ENCODE measurements at places on chromosomes 13 and 19. TPM values are rescaled to one million over a fixed set of nuclear protein-coding genes. Genes with fewer than 3 reads are reported as not detected.

Gene CLEC17A
- 0.12 TPM for total RNA-seq

Gene PCSK4
- total RNA-seq = 5.8 TPM

GRCh38 chr19:17172624-17173345, 42.4 kb upstream of the USE1 start:
- no peak for DNase-seq

- no peak for DNase-seq
These were observed 327.4 kb upstream of the ZNF507 start for GRCh38 chr19:32018014-32018413.

All from colonic mucosa (tissue), 4 donors.